Effector CD8-positive, alpha-beta T cell (primary cell): ENCODE measurements at places on chromosomes 11 and 22.

- no peak for DNase-seq
Measured at GRCh38 chr11:66414120-66414934, 6.5 kb upstream of the NPAS4 start.

GRCh38 chr11:63682066-63683021 lies 1.0 kb downstream of the RTN3 start:
- DNase-seq: no peak

- no peak for DNase-seq
Measured at GRCh38 chr22:37079158-37079557, 27.6 kb downstream of the KCTD17 start.

DNA sequence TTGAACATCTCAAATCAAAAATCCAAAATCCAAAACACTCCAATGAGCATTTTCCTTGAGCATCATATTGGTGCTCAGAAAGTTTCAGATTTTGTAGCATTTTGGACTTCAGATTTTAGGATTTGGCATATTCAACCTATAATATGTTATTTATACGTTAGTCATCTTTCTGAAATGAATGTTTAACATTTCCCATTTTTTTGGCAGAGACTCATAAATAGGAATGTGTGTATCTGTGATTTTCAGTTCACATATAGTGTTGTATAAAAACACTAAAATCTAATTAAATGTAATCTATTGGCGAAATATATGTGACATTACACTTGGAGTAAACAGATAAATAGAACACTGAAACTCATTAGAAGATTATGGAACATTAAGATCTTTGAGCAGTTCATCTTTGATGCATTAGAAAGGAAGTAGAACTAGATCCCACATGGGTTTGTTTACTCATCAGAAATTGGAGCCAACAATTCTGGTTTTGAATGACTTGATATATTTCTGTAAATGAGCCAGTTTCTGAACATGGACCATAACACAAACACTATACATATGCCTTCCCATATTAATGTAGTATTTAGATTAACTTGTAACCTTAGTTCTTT lies 153.1 kb downstream of the UVRAG start:
- DNase-seq: no peak

DNA sequence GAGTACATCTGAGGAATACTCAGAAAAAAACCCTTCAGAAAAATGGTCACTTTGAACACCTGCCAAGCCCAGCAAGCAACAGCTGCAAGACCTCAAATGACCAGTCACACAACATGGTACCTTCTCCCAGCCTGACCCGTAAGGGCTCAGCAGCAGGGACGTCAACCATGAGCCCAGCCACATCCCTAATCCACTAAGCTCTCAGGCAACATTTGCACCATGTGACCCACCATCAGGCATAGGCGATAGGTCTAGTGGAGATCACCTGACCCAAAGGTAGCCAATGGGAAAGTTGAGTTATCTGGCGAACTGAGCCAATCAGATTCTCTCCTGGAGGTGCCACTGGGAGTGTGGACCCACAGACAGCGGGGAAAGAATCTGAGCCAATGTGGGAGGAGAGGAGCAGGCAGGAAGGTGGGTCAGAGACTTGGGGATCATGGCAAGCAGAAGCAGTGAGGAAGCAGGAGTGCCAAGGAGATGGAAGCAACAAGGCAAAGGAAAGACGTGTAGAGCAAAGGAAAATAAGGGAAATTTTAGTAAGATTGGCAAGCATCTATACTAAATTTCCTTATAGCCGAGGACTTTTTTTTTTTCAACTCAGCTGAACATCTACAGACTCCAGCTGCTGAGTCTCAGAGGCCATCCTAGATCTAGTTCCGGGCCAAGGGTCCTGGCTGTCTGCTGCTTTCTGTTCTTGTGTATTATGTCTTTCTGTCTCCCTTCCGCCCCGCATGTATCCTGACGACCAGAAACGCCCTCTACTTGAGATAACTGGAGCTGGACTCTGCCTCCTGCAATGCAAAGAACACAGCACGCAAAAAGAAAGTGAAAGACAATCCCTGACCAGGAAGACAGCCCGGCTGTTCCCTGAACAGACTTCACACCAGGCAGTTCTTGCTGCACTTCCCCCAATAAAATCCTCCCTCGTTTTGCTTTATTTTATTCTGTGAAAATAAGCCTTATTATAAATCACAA lies 11.0 kb upstream of the PLAAT2 start:
- DNase-seq: peak; percentile 5
